CD4-positive, alpha-beta T cell treated with Interleukin-21 for 1 hour (primary cell): ENCODE measurements at places on chromosomes 4 and X.

GRCh38 chr4:182921608-182922007, 4.4 kb upstream of the DCTD start:
- no peak for DNase-seq

- no peak for DNase-seq
Measured at GRCh38 chr4:148515248-148515647, 73.0 kb upstream of the NR3C2 start.

- no peak for DNase-seq
Measured at GRCh38 chr4:1239141-1239949, 9.6 kb downstream of the CTBP1 start.

DNA sequence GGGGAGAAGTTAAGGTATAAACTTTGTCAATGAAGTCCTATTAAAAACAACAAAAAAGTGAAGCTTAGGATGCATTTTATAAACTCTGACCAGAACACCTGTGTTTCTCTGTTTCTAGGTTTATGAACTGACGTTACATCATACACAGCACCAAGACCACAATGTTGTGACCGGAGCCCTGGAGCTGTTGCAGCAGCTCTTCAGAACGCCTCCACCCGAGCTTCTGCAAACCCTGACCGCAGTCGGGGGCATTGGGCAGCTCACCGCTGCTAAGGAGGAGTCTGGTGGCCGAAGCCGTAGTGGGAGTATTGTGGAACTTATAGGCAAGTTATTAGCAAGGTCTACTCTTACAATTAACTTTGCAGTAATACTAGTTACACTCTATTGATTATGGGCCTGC, 46.6 kb downstream of the HTT start:
- DNase-seq, result no peak

- no peak for DNase-seq
Measured at GRCh38 chr4:152095701-152096070, 334.9 kb upstream of the GATB start.

- DNase-seq, result peak; percentile 44
Measured at GRCh38 chr4:162497564-162498167, 333.9 kb upstream of the FSTL5 start.

DNA sequence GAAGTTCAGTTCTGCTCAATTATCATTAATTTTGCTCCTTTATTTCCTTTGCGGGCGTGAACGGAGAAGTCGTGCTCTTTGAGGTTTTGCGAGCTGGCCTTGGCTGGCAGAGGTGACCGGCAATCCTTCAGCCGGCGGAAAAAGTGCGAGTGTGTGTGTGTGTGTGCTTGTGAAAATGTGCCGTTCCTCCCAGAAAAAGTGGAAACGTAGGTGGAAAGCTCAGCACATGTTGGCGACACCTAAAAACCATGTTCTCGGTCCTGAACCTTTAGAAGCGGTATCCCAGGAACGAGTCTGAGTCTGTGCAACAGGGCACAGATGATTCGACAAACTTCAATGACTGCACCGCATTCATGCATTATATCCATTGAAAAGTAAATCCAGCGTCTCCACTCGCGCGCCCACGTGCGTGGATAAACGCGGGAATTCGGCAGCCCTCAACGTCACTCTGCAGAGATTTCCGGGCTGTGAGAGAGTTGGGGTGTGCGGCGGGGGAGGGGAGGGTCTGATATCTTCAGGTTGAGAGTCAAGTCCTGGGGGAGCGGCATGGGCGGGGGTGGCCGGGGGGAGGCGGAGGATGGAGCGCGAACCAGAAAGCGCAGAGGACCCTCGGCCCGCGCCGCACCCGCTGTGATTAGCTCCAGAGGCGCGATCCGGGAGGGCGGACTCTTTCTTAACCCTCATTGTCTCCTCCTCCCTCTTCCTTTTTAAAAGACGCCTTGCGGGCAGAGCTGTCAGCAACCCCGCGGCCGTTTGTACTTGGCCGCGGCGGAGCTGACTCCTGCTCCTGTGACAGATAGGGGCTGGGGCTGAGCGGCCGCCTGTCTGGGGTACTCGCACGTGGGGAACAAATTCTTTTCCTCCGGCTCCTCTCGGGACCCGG, at the start of gene SHISA3:
Gene SHISA3, plus strand, starts transcription at position 737 of the 883 bp plus-strand sequence. CDS start 569 bp downstream, outside the sequence.
- no peak for DNase-seq

DNA sequence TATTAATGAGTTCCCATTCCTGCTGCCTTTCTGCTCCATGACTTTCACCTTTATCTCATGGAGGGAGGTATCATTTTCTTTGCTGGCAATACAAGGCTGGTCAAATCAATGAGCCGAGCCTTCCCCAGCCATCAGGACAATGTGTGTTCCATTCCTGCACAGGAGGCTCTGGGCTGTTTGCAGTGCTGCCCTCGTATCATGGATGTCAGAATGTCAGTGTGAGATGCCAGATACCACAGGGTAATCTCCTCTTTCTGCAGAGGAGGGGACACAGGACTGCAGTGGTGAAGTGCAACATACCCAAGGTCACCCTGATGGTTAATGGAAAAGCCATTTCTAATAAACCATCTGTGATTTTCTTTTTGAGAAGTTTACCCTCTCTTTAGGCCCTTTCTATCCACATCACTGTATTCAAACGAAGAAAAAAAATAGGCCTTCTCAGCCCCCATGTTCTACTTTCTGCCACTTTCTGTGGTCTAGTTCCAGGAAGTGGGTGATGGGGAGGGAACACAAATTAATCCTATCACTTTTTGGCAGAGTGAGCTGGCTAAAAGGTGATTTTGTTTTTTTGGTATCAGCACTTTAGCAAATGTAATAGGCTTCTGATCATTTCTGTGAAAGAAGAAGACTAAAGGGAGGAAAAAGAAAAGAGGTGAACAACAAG, 490.2 kb upstream of the BOD1L1 start:
- DNase-seq, result no peak

- no peak for DNase-seq
Measured at GRCh38 chrX:29488919-29489318, 726.4 kb upstream of the MAGEB2 start.

GRCh38 chr4:3263053-3263875, 14.3 kb downstream of the MSANTD1 start:
- DNase-seq, result no peak

- DNase-seq, result no peak
Measured at GRCh38 chr4:111610681-111611080, 534.6 kb upstream of the FAM241A start.

- DNase-seq, result no peak
Measured at GRCh38 chr4:142549726-142550463, 296.2 kb downstream of the INPP4B start.

- no peak for DNase-seq
Measured at GRCh38 chr4:145635630-145636029, 16.4 kb downstream of the MMAA start.

GRCh38 chr4:37605843-37606565, 80.2 kb downstream of the RELL1 start:
- DNase-seq, result no peak

GRCh38 chr4:2303121-2303685, 41.3 kb upstream of the MXD4 start:
- no peak for DNase-seq

DNA sequence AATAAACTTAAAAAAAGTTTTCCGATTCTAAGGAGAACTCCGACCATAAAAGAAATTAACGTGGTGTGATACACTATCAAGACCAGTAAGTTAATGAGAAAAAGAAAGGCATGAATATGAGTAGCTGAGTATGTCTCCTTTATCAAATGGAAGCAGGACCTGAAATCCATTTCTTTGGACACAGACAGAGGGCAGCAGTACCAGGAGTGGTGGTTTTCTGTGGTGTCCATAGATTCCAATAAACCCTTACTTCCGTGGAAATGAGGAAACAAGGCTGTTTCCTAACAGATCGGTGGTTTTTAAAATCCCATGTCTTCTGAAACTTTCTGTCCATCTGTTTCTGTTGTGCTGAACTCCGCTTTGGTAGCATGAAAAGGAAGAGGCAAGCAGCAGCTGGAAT, 128.5 kb upstream of the TSPAN5 start:
- no peak for DNase-seq

GRCh38 chr4:54588404-54588803, 69.4 kb upstream of the KIT start:
- DNase-seq, result no peak
